ENCODE measurements at places on chromosomes 12 and 14. TPM values are rescaled to one million over a fixed set of nuclear protein-coding genes. Genes with fewer than 3 reads are reported as not detected.

Gene TMEM119
- 143 TPM for total RNA-seq

Gene BEGAIN
- total RNA-seq = 1.2 TPM

Gene FAM222A
- total RNA-seq = under 0.01 TPM

Gene SDSL
- total RNA-seq = 3.9 TPM

Gene NTS
- not detected for total RNA-seq

Gene NRL
- total RNA-seq = 0.78 TPM

Gene SYT1
- total RNA-seq = 1.4 TPM

Gene GZMB
- total RNA-seq = not detected

Gene PTGDR
- 0.20 TPM for total RNA-seq

Gene AHNAK2
- total RNA-seq = 164 TPM

Gene RIMBP2
- total RNA-seq = not detected

Gene KRT82
- not detected for total RNA-seq

Gene SLCO1B3
- not detected for total RNA-seq

Data from subcutaneous preadipocyte (primary cell).